ENCODE measurements at places on chromosomes 6 and 20.

GRCh38 chr6:37867756-37868446 lies 48.4 kb downstream of the ZFAND3 start:
- no peak for DNase-seq

GRCh38 chr6:35544769-35545361 lies 32.2 kb upstream of the TULP1 start:
- DNase-seq: no peak

DNA sequence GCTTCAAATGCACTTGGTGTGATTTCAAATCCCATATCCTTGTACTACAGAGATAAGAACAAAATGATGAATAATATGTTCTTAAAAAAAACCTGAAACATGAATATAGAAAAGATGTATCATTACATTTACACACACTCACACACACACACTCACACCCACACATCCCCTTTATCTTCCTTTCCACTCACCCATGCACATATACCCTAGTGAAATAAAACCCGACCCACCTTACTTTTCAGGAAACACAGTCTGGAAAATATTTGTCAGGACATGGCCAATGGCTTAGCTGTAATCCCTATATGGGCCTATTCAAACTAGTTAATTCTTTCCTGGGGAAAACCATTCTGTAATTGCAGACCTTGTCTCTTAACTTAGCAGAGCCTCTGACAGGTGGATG lies 60.8 kb upstream of the EDN1 start:
- DNase-seq: no peak

- no peak for DNase-seq
Measured at GRCh38 chr6:108274546-108274945, 13.7 kb upstream of the SNX3 start.

GRCh38 chr20:24779131-24779530 lies 169.9 kb upstream of the CST7 start:
- DNase-seq: no peak

DNA sequence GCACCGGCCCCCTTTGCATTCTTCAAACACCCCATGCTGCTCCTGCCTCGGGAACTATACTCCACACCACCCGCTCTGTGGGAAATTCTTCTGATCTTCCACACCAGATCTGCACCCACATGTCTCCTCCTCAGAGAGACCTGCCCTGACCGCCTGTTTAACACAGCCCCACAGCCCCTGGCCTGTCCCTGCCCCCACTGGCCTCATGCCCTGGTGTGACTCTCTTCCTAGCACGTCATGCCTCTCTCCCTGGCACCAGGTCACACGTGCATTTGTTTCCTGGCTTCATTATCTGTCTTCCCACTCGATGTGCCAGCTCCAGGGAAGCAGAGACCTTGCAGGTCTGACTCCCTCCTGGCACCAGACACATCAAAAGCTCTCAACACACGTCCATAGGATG lies 79.6 kb downstream of the ANKRD60 start:
- no peak for DNase-seq

GRCh38 chr6:52385074-52385473 lies 23.1 kb downstream of the PAQR8 start:
- DNase-seq: no peak

DNA sequence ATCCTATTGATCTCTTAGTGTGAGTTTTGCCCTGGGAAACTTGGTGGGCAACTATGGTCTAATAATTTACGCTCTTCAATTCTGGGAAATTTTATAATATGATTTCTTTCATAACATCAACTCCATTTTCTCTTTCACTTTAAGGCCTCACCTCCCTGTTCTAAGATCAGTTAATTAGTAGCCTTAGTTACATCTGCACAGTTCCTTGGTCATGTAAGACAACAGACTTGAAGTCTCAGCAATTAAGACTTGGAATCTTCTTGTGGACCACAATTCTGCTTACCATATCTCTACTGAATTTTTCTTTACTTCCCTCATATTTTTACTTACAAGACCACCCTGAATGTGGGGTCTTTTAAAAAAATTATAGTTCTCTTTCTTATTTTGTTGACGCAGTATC lies 8.7 kb downstream of the ENPP3 start:
- no peak for DNase-seq

DNA sequence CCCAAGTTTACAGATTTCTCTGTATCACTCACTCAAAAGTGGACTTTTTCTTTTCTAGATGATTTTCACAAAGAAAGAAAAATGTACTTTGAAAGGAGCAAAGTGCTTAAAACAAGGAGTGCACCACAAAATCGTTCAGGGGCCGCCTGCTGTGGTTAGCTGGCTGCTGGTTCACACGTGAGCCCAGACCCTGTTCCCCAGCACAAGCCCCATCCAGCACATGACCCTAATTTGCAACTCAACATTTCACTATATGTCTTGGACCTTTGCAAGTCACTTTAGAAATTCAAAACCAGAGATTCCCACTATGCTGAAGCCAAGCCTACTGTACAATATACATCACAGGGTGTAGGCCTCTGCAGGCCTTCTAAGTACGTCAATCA lies 95.5 kb upstream of the NHSL1 start:
- DNase-seq: no peak

DNA sequence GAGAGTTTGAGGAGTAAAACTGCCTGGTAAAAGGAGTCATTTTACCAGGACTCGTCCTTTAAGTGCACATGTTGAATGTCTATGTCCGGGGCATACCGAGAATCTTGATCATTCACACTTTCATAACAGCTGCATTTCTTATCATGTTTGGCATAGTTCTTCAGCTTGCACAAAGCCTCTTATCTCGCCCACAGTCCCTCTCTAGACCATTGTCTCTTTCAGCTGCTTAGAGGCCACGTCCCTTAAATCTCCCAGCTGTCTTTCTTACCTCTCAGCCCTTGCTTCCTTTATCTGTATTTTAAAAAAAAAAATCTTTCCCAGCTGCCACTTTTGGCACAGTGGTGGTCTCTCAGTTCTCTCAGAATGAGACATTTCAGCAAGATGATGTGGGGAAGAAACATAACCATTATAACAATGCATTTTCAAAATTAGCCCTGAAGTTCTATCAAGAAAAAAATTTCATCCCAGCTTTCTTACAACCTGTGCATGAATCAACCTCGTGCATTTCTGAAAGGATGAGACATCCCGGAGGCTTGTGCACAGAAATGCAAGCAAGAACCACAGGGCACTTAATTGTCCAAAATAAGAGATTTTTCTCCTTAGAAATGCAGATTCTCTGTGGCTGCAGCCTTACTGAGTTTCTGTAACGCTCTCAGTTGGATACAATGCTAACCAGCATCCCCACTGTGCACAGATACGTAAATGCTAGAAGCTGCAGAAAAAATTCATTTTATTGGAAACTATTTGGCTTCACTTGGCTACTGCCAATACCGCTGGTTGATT lies 24.2 kb downstream of the RBM24 start:
- no peak for DNase-seq

DNA sequence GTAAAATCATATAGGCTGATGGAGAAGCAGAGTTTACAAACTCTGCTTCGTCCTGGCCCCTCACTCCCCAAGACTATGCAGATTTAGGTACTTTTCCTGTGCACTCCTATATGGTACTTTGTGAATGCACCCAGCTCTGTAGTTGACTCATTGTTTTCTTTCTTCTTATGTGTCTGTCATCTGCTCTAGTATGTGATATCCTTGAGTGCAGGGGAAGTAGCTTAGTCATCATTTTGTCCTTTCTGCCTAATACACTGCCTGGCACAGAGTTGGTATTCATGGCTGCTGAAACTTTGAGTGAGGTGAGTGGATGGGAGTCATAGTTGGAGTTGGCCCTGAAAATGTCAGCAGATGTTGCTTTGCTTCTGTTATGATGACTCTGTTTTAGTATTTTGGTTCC lies 222.6 kb downstream of the RNF144B start:
- no peak for DNase-seq

DNA sequence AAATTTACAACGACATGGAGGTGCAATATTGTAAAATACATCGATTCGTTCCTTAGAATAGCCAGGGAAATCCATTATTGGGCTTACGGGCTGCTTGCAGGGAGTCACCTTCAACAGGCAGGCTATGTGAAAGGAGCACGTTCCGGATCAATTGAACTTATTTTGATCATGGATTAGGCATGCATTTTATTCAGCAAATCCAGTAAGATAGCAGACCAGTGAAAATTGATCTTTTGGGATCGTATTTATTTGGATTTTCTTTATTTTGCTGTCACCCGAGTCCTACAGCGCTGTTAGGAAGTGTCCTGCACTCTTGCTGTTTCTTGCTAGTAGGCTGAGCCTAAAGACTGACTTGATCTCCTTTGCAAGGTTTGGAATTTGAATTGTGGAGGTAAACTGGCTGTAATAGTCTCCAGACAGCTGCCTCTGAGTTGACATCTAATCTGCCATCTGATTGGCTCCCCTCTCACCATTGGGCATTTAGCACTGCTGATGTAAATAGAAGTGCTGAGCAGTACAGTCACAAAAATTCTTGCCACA lies 3.0 kb downstream of the ARID1B start:
- DNase-seq: peak; percentile 46

DNA sequence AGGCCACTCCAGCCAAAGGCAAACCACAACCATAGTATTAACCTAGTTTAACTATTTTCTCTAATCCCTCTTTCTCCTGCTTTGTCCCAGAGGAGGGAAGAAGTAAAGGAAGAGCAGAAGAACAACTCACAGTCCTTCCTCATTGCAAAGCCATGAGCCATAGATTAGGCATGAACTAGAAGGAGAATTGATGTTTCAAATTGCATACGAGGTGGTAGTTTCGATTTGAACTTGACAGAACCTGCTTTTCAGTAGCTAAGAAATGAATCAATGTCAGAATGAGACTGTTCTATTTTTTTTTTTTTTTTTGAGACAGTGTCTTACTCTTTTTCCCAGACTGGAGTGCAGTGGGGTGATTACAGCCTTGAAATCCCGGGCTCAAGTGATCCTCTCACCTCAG lies 48.3 kb downstream of the PROKR2 start:
- no peak for DNase-seq

DNA sequence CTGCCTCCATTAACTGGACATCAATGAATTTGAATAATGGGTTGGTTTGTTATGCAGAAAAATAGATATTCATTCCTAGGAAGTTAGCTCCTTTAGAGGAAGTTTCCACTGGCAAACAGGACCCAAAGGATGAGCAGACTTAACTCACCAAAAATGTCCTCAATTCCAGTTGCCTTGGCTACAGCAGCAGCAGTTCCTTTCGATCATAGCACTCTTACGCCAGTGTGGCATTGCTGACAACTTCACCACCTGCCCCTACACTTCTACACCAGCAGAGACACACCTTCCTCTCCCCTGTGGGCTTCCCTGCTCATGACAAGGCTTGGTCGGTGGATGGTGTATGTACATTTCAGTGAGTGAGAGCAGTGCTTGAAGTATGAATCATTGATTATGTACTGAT lies 532.8 kb downstream of the QKI start:
- no peak for DNase-seq

GRCh38 chr6:106773996-106774629 lies 144.7 kb downstream of the QRSL1 start:
- no peak for DNase-seq

GRCh38 chr20:2626853-2627541 lies 25.4 kb upstream of the NOP56 start:
- DNase-seq: no peak

GRCh38 chr6:167797011-167797471 lies 29.7 kb upstream of the AFDN start:
- DNase-seq: no peak

- no peak for DNase-seq
Measured at GRCh38 chr6:47456536-47456975, 21.0 kb upstream of the CD2AP start.

GRCh38 chr20:40414843-40415615 lies 274.0 kb downstream of the MAFB start:
- no peak for DNase-seq

DNA sequence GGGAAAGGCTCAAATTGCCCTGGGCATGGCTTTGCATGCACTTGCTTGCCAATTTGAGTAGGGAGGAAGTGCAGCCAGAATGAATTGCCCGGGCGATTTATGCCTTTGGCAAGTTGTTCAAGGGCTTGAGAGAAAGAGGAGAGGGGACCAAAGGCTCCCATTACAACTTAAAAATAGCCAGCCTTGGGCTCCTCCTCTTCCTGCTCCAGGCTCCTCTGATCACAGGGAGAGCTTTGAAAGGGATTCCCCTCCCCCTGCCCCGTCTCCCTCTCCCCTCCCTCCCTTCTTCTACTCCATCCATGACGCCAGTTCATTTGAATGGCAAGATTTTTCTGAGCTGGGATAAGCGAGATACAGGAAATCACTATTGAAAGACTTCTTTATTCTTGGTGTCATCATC lies 304.9 kb upstream of the JAG1 start:
- no peak for DNase-seq

GRCh38 chr6:157304899-157305663 lies 18.2 kb downstream of the TMEM242 start:
- DNase-seq: no peak

All from GM19239 (cell line).